Stimulated activated CD8-positive, alpha-beta memory T cell treated with anti-CD3 and anti-CD28 coated beads, Interleukin-2, amount 100 ng/mL, for 48 hours (primary cell): ENCODE measurements at places on chromosomes 3 and 15.

- no peak for DNase-seq
Measured at GRCh38 chr15:100786901-100787566, 92.6 kb upstream of the ALDH1A3 start.

GRCh38 chr3:186670155-186670554, 4.3 kb downstream of the HRG start:
- DNase-seq, result no peak

DNA sequence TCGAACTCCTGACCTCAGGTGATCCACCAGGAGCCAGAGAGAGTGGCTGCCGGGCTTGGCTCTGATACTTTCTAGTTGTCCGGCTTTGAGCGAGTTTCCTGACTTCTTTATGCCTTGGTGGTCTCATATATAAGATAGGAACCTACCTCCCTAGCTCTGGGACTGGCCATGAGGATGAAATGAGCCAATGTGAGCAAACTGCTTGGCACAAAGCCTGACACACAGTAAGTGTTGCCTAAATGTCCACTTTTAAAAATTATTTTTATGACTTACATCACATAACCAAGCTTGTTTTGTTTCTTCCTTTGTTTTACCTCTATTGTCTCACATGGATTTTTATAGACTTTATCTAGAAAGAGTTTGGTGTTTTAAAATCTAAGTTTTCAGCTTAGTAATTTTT, 42.1 kb upstream of the CCDC174 start:
- DNase-seq, result no peak

GRCh38 chr3:22372292-22373062, 621.5 kb upstream of the ZNF385D start:
- DNase-seq, result no peak

DNA sequence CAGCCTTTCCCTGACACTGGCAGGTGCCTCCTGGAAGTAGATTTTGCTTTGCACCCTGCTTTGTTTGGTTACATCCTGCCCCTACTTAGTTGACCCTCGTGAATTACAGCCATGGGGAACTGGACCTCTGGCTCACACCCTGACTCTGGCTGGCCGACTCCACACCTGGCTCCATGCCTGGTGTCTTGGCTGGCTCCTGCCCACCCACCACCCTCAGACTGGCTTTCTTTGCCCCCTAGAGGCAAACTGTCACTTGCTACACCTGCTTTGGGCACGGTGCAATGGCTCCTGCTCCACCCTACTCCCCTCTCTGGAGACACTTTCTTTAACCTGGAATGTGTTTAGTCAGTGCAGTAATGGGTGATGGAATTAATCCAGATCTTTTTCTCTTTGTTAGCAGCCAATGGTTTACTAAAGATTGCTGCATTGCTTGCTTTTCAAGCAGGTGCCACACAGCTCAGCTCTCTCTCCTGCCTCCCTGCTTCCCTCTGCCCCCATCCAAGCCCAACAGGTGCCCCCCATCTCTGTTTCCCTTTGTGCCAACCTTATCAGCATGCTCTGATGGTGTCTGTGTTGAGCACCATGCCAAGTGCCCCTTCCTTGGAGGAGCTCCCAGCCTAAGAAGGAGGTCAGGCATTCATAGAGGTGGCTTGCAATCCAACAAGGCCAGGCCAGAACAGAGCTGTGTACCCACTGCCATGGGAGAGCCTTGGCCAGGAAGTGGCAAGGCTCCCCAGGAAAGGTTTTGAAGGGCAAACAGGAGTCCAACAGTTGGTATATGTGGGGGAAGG, 38.4 kb downstream of the RASGRF1 start:
- no peak for DNase-seq

GRCh38 chr3:184371570-184372018, 6.4 kb downstream of the THPO start:
- no peak for DNase-seq

DNA sequence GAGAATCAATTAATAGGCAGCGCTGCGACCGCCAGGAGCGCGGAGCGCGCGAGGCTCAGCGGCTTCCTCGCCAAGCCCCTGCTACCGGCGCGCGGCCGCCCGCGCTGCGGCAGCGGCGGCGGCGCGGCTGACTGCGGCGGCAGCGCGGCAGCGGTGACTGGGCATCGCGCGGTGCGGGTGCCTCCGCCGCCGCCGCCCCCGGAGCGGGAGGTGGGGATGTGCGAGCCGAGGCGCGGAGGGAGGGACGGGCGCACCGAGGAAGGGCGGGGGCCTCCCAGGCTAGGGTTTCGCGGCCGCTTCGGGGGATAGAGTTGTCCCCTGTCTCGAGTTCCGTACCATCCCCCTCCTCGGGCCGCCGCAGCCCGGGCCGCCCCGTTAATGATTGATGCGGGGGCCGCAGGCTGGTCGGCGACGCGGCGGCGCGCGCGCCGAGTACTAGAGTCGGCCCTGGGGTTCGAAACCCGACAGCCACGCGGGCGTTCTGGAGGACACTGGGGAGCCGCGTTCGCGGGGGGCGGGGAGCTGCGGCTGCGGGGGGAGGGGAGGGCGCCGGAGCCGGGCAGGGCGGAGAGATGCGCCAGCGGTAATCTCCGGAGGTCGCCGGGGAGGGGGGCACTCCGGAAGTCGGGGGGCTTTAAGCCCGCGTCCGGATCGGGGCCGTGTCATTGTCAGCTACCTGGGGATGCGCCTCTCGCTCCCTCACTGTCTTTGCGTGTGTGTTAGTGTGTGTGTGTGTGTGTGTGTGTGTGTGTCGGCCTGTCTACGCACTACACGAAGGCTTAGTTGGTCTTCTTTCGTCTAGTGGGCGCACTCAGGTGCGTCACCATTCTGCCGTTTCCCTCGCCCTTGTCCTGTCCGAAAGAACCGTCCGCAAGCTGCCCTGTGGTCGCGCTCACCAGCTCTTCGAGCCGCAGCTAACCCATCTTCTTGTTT, at the start of gene PAQR9:
Gene PAQR9 (minus strand): TSS at position 159 of the 933 bp plus-strand sequence. CDS start 338 bp downstream, outside the sequence.
- no peak for DNase-seq

DNA sequence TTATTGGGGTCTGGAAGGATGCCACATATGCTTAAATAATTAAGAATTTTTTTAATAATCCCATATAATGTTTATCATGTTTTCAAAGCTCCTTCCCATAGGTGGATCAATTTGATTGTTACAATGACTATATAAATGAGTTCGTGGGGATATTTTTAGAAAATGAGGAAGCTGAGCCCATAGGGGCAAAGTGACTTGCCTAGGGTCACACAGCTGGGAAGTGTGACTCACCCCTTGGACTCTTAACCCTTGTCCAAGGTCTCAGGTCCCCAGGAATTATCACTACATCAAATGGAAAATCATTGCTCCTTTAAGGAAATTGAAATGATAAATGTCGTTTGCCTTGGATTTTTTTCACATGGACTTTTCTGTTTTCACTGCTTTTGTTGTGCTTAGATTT, 161.2 kb upstream of the RGMA start:
- no peak for DNase-seq

- no peak for DNase-seq
Measured at GRCh38 chr3:126100269-126100633, 16.3 kb upstream of the SLC41A3 start.

DNA sequence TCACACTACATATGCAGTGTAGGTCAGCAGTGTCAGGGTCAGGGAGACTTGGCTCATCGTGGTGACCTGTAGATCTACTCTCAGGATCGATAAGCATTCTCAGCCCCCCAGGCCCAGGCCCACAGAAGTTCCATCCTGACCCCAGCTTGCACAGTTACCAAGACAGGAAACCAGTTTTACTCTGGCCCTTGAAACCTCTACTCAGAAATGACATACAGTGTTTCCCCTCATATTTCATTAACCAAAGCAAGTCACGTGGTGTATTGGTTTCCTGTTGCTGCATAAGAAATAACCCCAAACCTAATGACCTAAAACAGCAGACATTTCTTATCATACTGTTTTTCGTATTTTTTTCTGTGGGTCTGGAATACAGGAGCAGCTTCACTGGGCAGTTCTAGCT, 242.2 kb downstream of the SLCO3A1 start:
- DNase-seq, result no peak

GRCh38 chr3:114128231-114128630, 50.6 kb downstream of the DRD3 start:
- DNase-seq, result no peak

- no peak for DNase-seq
Measured at GRCh38 chr3:149152420-149152819, 23.0 kb downstream of the HPS3 start.

DNA sequence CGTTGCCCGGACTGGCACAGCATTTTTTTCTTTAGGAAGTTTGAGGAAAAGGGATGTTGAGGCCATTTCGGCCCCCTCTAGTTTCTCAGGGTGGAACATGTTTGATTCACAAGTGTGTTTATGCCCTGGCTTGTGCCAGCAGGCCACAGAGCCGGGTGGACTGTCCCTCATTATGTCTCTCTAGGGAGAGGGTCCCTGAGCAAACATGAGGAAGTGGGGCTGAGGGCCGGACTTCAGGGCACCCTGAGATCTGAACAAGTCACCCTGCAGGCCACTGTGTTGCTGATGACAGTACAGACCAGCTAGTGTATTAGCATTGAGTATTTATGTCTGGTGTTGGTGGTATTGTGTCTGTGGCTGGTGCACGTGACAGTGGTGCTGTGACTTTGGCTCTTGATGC, 34.9 kb downstream of the RNU5B-1 start:
- DNase-seq, result no peak

DNA sequence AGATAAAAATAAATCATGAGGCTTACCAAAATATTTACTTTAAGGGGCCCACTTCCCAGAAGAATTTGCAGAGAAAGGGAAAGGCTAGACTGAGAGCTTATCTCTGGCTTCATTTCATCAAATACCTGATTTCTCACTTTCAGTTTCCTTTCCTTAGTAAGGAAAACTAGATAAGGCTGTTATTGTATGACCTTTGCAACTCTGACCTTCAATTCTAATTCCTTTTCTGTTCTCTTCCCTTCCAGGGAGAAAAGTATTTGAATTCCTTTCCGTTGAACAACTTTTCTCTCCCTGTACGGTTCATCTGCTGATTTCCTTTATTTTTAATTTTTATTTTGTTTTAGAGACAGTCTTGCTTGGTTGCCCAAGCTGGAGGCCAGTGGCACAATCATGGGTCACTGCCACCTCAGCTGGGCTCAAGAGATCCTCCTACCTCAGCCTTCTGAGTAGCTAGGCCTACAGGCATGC, 7.1 kb upstream of the PXK start:
- DNase-seq, result no peak

GRCh38 chr15:60616147-60616546, 137.2 kb upstream of the ICE2 start:
- no peak for DNase-seq

DNA sequence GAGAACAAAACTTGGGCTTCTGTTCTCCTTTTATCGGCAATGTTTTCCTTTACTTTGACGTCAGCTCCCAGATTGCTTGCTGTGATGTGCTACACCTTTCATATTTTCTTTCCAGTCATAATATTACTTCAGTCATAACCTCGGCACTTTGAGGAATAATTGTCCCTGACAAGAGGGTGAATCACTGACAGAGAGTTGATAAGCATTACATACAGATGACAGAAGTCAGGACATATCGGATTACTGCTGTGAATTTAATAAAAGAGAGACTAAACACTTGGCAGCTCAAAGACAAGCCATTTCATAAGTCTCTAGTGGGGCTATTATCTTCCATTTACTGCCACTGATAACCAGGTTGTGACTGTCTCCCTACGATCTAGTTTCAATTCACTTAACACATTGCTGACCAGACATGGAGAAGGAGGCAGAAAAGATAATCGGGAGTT, 362.1 kb upstream of the ARRDC4 start:
- DNase-seq, result no peak

- no peak for DNase-seq
Measured at GRCh38 chr3:179734497-179735281, 81.8 kb downstream of the USP13 start.

DNA sequence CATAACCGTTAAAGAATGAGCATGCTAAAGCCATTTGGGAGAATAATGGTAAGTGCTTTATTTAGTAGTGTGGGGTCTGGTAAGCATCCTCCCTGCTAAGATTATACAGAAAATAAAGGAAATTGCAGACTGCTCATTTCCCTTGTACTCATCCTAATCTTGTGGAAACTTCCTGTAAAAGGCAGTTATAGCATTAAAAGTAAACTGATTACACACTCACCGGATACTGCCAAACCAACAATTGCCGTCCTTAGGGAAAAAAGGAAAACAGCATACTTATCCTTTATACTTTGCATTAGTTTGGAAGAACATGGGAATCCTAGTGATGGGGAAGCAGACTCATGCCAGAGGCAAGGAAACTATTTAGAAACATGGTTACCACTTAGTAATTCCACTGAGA, 5.3 kb upstream of the SPRED1 start:
- no peak for DNase-seq

DNA sequence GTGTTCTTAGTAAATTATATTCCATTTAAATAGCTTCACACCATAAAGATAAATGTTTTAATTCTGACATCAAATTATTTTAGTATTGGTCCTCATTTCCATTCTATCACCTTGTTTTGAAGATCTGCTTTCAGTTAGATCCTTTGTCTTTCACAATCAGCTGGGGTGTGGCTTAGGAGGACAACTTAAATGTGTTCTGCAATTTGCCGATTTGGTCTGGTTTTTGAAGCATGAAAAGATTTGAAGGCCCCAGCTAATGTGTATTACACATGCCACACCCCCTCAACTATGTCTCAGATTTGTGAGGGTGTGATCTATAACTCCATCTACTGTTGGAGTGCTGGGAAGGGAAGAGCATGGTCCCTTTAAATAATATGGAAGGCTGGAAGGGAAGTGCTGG, 516.1 kb upstream of the GOLIM4 start:
- no peak for DNase-seq

DNA sequence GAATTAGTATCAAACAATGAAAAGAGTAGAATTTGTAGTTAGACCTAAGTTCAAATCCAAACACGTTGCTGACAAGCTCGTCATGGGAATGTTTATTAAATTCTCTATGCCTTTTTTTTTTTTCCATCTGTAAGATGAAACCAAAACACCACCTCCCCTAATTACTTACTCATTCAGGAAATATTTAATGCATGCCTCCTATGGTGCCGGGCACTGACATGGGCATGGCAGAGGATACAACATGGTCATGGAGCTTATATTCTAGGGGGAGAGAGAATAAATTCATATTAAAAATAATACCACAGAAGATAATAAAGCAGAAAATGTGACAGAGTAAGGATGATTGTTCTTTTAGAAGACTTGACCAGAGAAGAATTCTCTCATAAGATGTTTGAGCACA, 215.8 kb downstream of the RYR3 start:
- DNase-seq, result no peak

- no peak for DNase-seq
Measured at GRCh38 chr3:127482216-127483004, 108.1 kb downstream of the TPRA1 start.

GRCh38 chr3:71813073-71813472, 28.1 kb upstream of the PROK2 start:
- DNase-seq, result no peak

DNA sequence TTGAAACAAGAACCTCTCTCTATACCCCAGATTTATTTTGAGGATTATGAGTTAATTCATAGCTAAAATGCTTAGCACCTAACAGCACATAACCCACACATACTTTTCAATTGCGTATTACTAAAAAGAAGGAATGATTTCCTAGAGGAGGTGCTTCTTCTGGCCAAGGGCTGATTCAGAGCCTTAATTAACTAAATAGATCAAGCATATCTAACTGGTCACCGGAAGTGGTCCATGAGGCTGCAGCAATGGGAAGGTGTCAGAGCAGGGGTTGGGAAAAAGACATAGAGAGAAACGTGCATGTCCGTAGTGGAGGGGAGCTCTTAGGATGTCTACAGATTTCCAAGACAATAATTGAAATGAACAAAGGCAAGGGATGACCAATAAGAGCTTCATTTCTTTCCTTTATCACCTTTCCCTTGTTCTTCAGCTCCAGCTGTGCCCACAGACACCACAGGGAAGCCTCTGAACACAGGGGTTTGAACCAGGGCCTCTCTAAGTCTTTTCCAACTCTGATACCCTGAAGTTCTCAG, 467 bp downstream of the HGD start:
- DNase-seq, result no peak
